ENCODE measurements at places on chromosomes 3 and 15.

GRCh38 chr15:67098768-67099282, 33.4 kb downstream of the SMAD3 start:
- no peak for DNase-seq

DNA sequence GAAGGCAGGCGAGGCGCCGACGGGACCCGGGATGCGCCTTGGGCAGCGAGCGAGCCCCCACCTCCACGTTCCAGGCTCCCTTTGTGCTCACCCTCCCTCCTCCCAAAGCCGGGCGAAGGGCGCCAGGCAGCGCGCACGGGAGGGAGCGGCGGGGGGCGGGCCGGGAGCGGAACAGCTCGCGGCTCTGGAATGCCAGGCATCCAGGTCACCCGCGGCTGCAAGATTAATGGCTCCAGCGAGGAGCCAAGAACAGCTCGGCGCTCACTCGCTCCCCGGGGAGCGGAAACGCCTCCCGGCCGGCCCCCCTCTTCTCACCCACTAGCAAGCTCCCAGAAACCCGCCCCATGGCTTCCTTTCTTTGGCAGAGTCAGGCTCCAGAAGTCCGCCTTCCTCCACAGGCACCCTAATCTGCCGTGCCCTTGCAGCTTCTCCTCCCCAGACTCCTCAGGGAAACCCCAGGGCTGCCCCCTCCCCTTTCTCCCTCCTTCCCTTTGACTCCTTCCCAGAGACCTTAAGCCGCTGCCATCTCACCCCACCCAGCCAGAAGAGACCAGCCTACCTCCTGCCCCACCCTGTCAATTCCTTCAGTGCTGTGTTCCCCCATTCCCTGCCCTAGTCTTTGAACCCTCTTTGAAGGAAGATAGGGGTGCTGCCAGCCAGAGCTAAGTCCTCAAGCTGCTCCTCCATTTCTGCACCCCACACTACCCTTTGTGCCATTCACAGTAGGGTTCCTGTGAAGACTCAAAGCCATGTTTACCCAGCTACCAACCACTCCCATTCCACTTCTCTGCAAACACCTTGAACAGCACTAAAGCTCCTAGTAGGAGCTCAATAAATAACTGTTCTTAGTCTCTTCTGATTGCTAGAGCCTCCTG, 9.9 kb downstream of the AMOTL2 start:
- peak; percentile 93 for DNase-seq

GRCh38 chr15:60155661-60156060, 151.6 kb downstream of the FOXB1 start:
- DNase-seq = no peak

GRCh38 chr15:70140543-70141375, 43.0 kb upstream of the TLE3 start:
- peak; percentile 30 for DNase-seq

DNA sequence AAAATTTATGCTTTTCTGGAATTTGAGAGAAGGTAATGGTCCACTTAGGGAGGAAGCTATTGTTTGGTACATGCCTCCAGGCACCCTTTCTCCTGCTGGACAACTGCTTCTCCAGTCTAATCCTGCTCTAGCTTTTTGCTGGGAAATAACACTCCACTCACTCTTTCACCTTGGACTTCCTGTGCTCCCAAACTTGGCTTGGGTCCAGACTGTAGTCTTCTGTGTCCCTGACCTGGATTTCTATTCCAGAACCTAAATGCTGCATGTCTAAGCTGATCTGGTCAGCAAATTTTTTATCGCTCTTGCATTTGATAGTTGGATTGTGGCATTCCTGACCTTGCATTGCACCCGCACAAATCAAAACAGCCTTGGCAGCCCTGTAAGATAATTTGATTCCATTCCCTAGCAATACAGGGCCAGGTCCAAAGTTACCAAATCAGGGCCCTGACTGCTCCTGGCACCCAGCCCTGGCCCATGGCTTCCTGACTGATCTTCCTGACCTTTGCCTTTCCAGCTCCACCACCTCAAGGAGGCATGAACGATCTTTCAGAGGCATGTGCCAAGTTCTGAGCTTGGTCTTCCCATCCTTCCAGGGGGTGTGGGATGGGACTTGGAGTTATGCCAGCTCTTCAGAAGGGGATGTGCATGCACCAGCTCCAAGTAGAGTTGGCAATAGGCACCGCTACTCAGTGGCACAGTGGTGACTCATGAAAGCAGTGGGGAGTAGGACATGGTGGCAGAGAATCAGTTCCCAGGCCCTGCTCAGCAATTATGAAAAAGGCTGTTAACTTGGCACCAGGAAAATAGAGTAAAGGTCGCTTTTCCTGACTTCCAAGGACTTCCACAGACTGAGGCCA, 43.9 kb upstream of the GOLGA8J start:
- DNase-seq = no peak

GRCh38 chr15:60875681-60876080, 353.4 kb downstream of the RORA start:
- no peak for DNase-seq

DNA sequence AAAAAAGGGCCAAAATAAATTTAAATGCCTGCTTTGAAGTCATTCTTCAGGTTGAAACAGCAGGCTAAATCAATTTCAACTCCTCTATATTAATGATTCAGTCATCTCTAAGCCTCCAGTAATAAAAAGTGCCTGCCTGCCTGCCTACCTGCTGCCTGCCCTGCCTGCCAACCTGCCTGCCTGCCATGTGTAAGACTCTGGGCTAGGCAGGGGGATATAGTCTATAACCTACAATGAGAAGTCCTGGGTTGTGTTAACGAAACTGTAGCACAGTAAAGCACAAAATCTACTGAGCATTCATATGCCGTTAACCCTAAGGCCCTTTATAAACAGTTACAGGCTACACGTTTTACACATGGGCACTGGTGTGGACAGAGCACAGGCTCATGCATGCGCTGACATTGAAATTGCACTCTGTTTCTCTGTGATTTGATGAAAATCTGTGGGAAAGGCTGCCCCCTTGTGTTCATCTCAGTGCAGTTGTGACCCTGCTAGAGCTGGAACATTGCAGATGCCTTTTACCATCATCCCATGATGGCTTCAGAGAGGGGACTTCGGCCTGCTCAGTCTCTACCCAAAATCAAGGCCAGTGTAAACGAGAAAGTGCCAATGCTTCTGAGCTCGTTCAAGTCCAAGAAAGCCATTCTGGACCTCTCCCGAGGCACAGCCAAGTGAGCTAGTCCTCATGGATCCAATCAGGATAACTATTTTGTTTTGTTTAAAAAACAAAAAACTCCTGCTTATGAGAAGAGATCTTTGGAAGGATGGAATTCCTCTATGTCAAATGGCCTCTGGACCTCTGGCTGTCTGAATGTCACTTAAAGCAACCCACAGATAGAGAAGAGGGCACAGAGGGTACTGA, 64.6 kb downstream of the EFL1 start:
- DNase-seq = peak; percentile 48

- DNase-seq = peak; percentile 12
Observed at GRCh38 chr15:34359416-34359815, 7.6 kb downstream of the LPCAT4 start.

DNA sequence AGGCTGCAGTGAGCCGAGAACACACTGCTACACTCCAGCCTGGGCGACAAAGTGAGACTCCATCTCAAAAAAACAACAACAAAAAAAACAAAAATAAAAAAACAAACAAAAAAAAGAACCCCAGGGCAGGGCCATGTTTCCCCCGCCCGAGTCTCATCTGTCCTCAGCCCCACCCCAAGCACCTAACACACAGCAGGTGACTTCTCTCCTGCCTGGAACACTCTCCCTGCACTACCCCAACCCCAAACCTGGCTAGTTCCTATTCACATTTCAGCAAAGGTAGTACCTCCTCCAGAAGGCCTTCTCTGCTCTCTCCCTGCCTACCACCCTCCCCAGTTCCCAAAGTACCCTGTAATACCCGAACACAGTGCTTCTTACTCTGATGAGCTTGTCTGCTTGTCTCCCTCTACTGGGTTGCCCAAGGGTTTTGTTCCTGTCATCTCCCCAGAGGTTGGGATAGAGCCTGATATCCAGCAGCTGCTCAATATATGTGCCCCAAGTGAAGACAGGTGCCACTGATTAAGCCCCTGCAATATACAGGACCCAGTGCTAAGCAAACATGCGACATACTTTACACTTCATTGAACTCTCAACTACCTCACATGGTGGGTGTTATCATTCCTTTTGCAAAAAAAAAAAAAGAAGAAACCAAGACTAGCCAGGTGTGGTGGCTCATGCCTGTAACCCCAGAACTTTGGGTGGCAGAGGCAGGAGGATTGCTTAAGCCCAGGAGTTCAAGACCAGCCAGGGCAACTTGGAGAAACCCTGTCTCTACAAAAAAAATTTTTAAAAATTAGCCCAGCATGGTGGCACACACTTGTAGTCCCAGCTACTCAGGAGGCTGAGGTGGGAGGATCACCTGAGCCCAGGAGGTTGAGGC, 103.6 kb downstream of the DAPK2 start:
- DNase-seq = no peak

- DNase-seq = no peak
Observed at GRCh38 chr3:146343551-146343950, 92.6 kb upstream of the PLSCR4 start.

- DNase-seq = no peak
Observed at GRCh38 chr15:68354268-68354667, 76.7 kb downstream of the FEM1B start.

DNA sequence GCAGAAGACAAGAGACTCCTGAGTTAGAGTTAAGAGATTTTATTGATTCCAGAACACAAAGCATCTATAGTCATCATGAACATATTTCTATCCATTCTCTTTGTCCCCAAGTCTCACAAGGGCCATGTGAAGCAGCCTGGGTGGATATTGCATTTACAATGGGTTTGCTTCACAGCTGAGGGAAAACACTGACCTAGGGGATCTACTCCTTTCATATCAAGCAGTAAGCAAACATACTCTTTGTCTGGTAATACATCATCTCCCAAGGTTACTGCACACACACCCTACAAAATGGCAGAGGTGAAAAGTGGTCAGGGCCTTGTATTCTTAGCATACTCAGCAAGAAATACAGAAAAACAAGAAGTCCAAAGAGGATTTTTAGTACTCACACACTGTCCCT, 267.7 kb upstream of the BCHE start:
- DNase-seq = no peak

Data from mammary epithelial cell (primary cell).